GM12892 (cell line): ENCODE measurements at places on chromosomes 1 and 21.

- no peak for DNase-seq
Observed at GRCh38 chr21:39221282-39221996, 38.2 kb upstream of the PSMG1 start.

DNA sequence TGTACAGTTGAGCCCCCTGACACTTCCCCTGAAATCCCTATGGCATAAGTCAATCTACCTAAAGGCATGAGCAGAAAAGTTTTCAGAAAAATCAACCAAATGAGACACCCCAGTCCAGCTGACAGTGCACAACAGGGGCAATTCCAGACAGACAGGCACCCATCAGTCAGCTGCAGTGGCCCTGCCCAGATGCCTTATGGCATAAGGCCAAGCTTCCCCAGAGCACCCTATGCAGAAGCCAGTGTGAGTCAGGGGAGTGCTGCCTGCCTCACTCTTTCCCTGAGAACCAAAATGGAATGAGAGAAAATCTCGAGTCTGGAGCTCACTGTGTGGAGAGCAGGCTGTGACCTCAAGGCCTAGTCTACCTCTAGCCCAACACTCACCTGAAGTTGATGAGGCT lies 38.1 kb downstream of the MRAP start:
- DNase-seq = no peak

DNA sequence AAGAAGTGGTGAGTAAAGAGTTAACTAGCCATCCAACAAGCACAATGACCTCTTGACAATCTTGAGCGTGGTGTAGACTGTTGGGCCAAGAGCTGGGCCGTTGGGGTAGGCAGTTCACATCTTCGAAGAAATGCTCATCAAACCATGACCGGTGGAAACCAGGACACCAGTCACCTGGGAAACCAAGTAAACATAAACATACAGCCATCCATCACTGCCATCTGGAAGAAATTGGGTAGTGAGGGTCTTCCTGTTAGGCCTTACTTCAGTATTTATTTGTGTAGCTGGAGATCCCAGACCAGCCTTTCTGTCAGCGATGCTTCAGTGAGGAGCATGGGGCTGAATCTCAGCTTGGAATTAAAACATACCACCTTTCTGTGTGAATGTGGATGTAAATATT lies 108.1 kb upstream of the HAO2 start:
- no peak for DNase-seq

- no peak for DNase-seq
Observed at GRCh38 chr1:47460456-47460855, 22.6 kb downstream of the FOXD2 start.

- no peak for DNase-seq
Observed at GRCh38 chr1:3410142-3410925, 44.1 kb upstream of the ARHGEF16 start.
